ENCODE measurements at places on chromosomes 11 and 22. TPM values are rescaled to one million over a fixed set of nuclear protein-coding genes. Genes with fewer than 3 reads are reported as not detected.
A peak's percentile ranks its signal among the peaks of the same experiment; 100 is the strongest.

- H3K36me3 ChIP-seq: no peaks in the 10 kb centered on the region
- H3K4me1 ChIP-seq: no peaks in the 10 kb centered on the region
- H3K4me3 ChIP-seq: no peak within 1 kb of the TSS
- DNase-seq: no peak
These were observed at the start of gene CHRDL2 for GRCh38 chr11:74731301-74732094. TSS of gene CHRDL2 (minus strand) at chr11:74731426. CDS start at chr11:74730888, 538 bp downstream.

- no peaks in the 10 kb centered on the region for H3K4me1 ChIP-seq
- no peak for DNase-seq
- H3K27me3 ChIP-seq: no peaks in the 10 kb centered on the region
- no peaks in the 10 kb centered on the region for H3K36me3 ChIP-seq
These were observed 147.8 kb upstream of the SESN3 start for GRCh38 chr11:95378789-95379188.

GRCh38 chr11:104152941-104153505, 10.9 kb downstream of the PDGFD start:
- no peak overlapping the region for H3K4me3 ChIP-seq
- H3K36me3 ChIP-seq: no peaks in the 10 kb centered on the region
- H3K27me3 ChIP-seq: no peaks in the 10 kb centered on the region
- DNase-seq: no peak
- no peak overlapping the region for H3K27ac ChIP-seq

DNA sequence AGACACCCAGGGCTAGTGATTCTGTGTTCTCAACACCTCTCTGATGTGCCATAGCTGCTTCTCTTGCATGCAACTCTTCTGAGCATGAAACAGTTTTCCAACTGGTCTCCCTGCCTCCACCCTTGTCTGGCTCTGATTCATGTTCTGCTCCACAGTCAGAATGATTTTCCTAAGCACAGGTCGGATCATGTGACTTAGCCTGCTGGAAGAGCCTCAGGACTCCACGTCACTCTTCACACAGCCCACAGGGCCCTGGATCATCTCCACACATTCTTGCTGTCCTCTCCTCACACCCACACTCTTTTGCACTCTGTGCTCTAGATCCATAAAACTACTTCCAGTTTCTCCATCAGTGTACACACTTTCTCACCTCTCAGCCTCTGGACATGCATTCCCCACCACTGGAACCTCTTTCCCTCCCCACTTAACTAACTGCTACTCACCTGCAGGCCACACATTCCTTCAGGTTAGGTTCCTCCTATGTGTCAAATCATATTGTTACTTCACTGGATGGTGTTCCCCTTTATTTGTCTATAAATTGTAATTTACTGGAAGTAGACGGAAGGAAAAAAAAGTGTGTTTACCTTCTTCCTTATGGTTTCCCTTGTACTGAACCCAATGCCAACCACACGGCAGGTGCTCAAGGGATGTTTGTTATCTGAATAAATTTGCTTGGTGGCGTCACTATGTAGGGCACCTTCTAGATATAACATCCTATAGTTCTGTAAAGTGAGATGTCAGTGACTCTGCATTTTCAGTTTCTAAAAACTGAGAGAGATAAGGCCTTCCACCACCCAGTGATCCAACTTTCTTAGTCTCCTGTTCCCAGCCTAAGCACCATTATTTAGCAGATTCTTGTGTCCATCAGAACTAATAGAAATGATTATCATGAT, 133.7 kb downstream of the ETS1 start:
- DNase-seq: no peak
- no peak overlapping the region for H3K27ac ChIP-seq
- H3K27me3 ChIP-seq: no peaks in the 10 kb centered on the region
- peaks cover 31% of the 10 kb centered on the region for H3K36me3 ChIP-seq
- no peak overlapping the region for H3K4me3 ChIP-seq
- H3K4me1 ChIP-seq: peaks cover 28% of the 10 kb centered on the region

GRCh38 chr11:45664376-45665205, 831 bp downstream of the CHST1 start:
- H3K36me3 ChIP-seq: no peaks in the 10 kb centered on the region
- no peak overlapping the region for H3K4me3 ChIP-seq
- DNase-seq: no peak
- H3K27ac ChIP-seq: no peak overlapping the region
- H3K27me3 ChIP-seq: peaks cover 46% of the 10 kb centered on the region

GRCh38 chr11:65440831-65441499, 18.4 kb downstream of the NEAT1 start:
- no peak for DNase-seq
- no peak overlapping the region for H3K27ac ChIP-seq
- H3K4me1 ChIP-seq: peaks cover 16% of the 10 kb centered on the region
- H3K27me3 ChIP-seq: no peaks in the 10 kb centered on the region
- H3K4me3 ChIP-seq: no peak overlapping the region

GRCh38 chr22:27997538-27997937, 78.5 kb upstream of the PITPNB start:
- H3K36me3 ChIP-seq: no peaks in the 10 kb centered on the region
- H3K27me3 ChIP-seq: no peaks in the 10 kb centered on the region
- no peaks in the 10 kb centered on the region for H3K4me1 ChIP-seq
- H3K4me3 ChIP-seq: no peak overlapping the region
- no peak overlapping the region for H3K27ac ChIP-seq

DNA sequence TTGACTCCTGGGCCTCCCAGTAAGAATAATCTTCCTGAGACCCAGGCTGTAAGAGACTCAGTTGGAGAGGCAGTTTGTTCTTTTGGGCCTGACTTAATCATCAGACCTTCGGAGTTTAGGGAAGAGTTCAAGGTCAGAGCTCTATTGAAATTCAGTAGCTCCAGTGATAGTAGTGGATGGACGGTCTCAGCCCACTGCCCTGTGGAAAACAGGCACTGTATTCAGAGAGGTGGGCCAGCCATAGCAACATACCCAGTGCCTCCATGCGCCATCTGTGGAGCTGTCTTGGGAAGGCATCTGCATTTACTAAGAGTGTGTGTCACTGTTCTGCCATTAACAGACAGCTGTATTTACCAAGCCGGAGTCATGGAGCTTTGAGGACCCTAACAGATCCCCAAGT, 2.9 kb downstream of the SMARCB1 start:
- H3K36me3 ChIP-seq: peaks cover 23% of the 10 kb centered on the region
- peaks cover 30% of the 10 kb centered on the region for H3K4me1 ChIP-seq
- no peak overlapping the region for H3K4me3 ChIP-seq
- DNase-seq: no peak

DNA sequence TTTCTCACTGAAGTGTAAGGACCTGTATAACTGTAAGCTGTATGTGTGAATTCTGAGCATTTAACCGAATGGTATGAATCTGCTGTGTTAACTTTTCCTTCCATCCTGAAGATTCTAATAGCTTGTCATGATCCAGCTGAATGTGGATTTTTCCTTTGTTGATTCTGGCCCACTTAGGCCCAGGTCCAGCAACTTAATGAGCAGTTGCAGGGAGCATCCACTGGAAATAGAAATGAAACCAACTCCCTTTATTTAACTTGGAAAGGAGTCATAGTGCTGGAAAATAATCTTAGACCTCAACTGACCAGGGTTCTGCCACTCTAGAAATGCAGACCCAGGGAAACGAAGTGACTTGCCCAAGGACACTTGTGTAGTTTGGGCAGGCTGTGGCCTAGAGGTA, 142.3 kb upstream of the MTNR1B start:
- no peaks in the 10 kb centered on the region for H3K4me1 ChIP-seq
- no peaks in the 10 kb centered on the region for H3K36me3 ChIP-seq
- no peak overlapping the region for H3K4me3 ChIP-seq

GRCh38 chr11:8959546-8960166, 4.6 kb downstream of the TMEM9B start:
- H3K36me3 ChIP-seq: peaks cover 3% of the 10 kb centered on the region
- H3K27me3 ChIP-seq: no peaks in the 10 kb centered on the region
- peak; percentile 22 for DNase-seq
- H3K4me1 ChIP-seq: peaks cover 18% of the 10 kb centered on the region
- no peak overlapping the region for H3K27ac ChIP-seq

DNA sequence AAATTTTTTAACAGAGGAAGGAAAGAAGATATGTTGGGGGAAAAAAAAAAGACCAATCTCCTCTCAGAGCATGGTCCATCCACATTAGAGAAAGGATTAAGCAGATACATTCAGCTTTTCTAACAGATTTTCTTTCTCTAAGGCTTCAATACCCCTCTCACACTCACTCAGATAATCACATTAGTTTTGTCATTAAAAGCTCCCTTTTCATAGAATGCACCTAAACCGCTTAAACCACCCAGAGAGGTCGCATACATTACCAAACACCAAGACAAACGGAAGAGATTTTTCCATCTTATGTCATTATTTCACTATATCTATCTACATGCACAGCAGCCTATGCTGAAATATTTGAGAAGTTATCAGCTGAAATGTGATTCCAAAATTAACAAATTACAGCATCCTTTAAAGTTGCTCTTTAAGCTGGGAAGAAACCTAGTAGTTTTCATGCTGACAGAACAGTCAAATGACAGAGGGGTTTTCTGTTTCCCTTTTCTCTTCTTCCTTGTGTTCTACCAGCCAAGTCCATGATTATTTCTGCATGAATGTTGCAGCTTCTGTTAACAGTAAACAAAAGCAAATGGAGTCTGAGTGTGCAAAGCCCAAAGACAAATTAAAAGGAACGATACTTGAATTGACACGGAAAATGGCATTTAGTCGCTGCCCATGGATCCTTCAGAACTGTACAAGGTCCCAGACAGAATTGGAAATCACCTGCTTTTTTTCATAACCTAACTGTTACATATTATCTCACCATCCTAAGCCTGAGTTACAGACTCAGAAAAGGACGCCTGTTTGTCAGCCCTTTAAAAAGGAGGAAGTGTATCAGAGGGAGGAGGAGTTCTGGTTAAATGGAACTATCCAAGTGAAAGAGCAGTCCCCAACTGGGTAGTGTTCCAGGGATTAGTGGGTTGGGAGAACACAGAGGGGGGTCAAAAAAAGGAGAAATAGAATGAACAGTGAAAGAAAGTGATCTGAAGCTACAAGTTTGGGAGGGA, 54.6 kb downstream of the PRCP start:
- no peak for DNase-seq
- no peak overlapping the region for H3K27ac ChIP-seq
- H3K4me3 ChIP-seq: no peak overlapping the region
- H3K27me3 ChIP-seq: no peaks in the 10 kb centered on the region
- H3K4me1 ChIP-seq: no peaks in the 10 kb centered on the region
- no peaks in the 10 kb centered on the region for H3K36me3 ChIP-seq

- peaks cover 15% of the 10 kb centered on the region for H3K4me1 ChIP-seq
- peaks cover 78% of the 10 kb centered on the region for H3K27me3 ChIP-seq
These were observed at the start of gene BSX for GRCh38 chr11:122981388-122982264. TSS of gene BSX (minus strand) at chr11:122981834. CDS start at chr11:122981671, 163 bp downstream.

DNA sequence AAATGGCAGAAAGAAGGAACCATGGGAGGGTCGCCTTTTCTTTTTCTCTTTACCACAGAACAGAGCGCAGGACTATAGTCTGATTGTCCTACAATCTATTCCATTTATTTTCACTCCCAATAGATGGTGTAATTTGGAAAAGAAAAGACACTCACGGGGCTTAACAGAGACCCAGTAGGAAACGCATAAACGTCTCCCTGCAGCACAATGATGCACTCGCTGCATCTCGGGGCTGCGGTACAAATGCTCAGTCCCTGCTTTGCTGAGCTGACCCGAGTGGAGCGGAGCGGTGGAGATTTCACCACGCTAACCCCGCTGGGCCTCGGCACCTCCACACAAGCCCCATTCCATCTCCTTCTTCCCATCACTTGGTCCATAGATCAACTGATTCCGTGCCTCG, 1.5 kb downstream of the FEZ1 start:
- peaks cover 18% of the 10 kb centered on the region for H3K27me3 ChIP-seq
- no peak for DNase-seq
- peak overlapping the region; percentile 39 for H3K4me3 ChIP-seq
- H3K36me3 ChIP-seq: no peaks in the 10 kb centered on the region
- peaks cover 13% of the 10 kb centered on the region for H3K4me1 ChIP-seq

- no peak overlapping the region for H3K4me3 ChIP-seq
- DNase-seq: no peak
- H3K27ac ChIP-seq: no peak overlapping the region
- H3K27me3 ChIP-seq: no peaks in the 10 kb centered on the region
- H3K4me1 ChIP-seq: no peaks in the 10 kb centered on the region
These were observed 132.7 kb upstream of the DDI1 start for GRCh38 chr11:103903621-103904323.

DNA sequence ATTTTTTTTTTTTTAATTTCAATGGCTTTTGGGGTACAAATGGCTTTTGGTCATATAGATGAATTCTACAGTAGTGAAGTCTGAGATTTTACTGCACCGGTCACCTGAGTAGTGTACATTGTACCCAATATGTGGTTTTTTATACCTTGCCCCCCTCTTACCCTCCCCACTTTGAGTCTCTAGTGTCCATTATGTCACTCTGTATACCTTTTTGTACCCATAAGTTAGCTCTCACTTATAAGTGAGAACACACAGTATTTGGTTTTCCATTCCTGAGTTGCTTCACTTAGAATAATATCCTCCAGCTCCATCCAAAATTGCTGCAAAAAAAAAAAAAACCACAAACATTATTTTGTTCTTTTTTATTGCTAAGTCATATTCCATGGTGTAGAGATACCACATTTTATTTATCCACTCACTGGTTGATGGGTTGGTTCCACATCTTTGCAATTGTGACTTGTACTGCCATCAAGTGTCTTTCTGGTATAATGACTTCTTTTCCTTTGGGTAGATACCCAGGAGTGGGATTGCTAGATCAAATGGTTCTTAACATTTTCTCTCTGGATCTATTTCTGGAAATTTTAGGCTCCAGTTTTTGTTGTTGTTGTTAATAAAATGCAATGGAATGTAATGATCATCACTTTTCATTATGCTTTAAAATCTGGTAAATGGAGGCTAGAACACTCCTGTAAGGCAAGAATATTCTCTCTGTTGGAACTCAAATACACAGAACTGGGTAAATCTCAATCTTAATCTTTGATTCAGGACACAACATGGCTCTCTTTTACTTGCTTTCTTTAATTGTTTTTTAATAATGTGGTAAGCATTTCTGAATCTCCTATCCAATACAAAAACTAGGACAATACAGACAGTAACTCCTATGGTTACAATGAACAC, 10.3 kb downstream of the NEAT1 start:
- peaks cover 15% of the 10 kb centered on the region for H3K36me3 ChIP-seq
- H3K4me1 ChIP-seq: peaks cover 61% of the 10 kb centered on the region
- H3K27me3 ChIP-seq: no peaks in the 10 kb centered on the region
- DNase-seq: peak; percentile 30
- H3K27ac ChIP-seq: no peak overlapping the region
- no peak overlapping the region for H3K4me3 ChIP-seq

- no peaks in the 10 kb centered on the region for H3K36me3 ChIP-seq
- DNase-seq: no peak
- H3K27me3 ChIP-seq: no peaks in the 10 kb centered on the region
- no peaks in the 10 kb centered on the region for H3K4me1 ChIP-seq
These were observed 551.9 kb upstream of the LUZP2 start for GRCh38 chr11:23944923-23945322.

GRCh38 chr11:111937461-111937769, 272 bp downstream of the DIXDC1 start:
- peak overlapping the region; percentile 68 for H3K4me3 ChIP-seq
- DNase-seq: no peak
- H3K4me1 ChIP-seq: peaks cover 30% of the 10 kb centered on the region
- H3K36me3 ChIP-seq: no peaks in the 10 kb centered on the region
- no peak overlapping the region for H3K27ac ChIP-seq

The F2 gene
- not detected for total RNA-seq

The ACRV1 gene
- total RNA-seq: not detected

The OTOG gene
- not detected for total RNA-seq

The NEFH gene
- total RNA-seq: 7.1 TPM

The MPEG1 gene
- 1.5 TPM for total RNA-seq

The OR8A1 gene
- total RNA-seq: not detected

The CHST1 gene
- total RNA-seq: 0.80 TPM

The TESMIN gene
- 1.3 TPM for total RNA-seq

The TTLL12 gene
- 112 TPM for total RNA-seq
